ENCODE measurements at places on chromosomes 6 and 20. TPM values are rescaled to one million over a fixed set of nuclear protein-coding genes. Genes with fewer than 3 reads are reported as not detected.

- DNase-seq, result no peak
These were observed 11.2 kb downstream of the TRIM40 start for GRCh38 chr6:30147096-30147495.

DNA sequence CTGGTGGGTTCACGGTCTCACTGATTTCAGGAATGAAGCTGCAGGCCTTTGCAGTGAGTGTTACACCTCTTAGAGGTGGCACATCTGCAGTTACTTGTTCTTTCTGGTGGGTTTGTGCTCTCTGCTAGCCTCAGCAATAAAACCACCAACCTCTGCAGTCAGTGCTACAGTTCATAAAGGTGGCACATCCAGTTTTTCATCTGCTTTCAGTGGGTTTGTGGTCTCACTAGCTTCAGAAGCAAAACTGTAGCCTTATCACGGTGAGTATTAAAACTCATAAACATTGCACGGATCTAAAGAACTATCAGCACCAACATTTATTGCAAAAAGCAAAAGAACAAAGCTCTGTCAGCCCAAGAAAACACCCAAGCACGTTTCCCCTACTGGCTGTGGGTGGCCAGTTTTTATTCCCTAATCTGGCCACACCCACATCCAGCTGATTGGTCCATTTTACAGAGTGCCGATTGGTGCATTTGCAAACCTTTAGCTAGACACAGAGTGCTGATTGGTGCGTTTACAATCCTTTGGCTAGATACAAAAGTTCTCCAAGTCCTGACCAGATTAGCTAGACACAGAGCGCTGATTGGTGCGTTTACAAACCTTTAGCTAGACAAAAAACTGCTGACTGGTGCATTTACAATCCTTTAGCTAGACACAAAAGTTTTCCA, 3.4 kb upstream of the TMEM14C start:
- DNase-seq, result no peak

GRCh38 chr6:117008618-117009017, 131.6 kb downstream of the RFX6 start:
- DNase-seq, result no peak

GRCh38 chr6:37305841-37306425, 47.9 kb upstream of the RNF8 start:
- no peak for DNase-seq

DNA sequence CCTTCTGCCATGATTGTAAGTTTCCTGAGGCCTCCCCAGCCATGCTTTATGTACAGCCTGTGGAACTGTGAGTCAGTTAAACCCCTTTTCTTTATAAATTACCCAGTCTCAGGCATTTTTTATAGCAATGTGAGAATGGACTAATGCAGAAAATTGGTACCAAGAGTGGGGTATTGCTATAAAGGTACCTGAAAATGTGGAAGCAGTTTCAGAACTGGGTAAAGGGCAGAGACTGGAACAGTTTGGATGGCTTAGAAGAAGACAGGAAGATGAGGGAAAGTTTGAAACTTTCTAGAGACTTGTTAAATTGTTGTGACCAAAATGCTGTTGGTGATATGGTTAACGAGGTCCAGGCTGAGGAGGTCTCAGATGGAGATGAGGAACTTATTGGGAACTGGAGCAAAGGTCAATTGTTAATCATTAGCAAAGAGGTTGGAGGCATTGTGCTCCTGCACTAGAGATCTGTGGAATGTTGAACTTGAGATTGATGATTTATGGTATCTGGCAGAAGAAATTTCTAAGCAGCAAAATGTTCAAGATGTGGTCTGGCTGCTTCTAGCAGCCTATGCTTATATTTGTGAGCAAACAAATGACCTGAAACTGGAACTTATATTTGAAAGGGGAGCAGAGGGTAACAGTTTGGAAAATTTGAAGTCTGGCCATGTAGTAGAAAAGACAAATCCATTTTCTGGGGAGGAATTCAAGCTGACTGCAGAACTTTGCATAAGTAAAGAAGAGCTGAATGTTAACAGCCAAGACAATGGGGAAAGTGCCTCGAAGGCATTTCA, 79.0 kb upstream of the GMDS start:
- DNase-seq, result no peak

Gene MRS2
- total RNA-seq, result 26.5 TPM

Gene TSBP1
- not detected for total RNA-seq

Gene SLC32A1
- total RNA-seq, result not detected

Gene HSD17B8
- total RNA-seq, result 3.2 TPM

Measured in RPMI7951 (cell line).